CD4-positive, alpha-beta T cell treated with Interleukin-12 subunit alpha and Interleukin-12 subunit beta, for 1 hour (primary cell): ENCODE measurements at places on chromosomes 7 and 10.
A peak's percentile ranks its signal among the peaks of the same experiment; 100 is the strongest.

DNA sequence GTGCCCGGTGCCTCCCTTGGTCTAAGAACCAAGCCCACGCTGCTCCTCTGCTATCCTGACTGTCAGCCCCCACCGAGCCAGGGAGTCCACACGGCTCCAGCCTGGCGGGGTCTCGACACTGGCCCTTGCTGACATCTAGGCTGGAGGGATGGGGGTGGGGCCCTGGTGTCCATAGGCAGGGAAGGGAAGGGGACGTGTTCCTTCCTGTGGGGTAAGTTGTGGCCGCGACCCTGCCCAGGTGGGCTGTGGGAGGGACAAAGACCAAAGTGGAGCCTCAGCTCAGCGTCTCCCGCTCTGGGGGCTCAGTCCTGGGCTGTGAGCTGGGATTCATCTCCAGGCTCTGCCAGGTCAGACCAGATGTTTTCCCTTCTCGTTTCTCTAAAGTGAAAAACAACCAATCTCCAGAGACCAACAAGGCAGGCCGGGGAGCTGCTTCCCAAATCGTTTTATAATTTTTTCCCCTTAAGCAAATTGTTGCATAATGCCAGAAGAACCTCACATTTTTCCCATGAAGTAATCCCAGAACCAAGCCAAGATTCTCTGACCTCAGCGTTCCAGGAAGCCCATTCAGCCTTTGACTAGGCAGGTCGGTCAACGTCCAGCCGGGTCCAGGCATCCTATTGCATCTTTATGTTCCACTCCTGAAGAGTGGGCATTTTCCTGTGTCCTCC is 101.2 kb downstream of the RGS10 start:
- no peak for DNase-seq

GRCh38 chr7:84482476-84482875 is 287.9 kb upstream of the SEMA3A start:
- DNase-seq, result no peak

GRCh38 chr7:2724453-2725177 is 36.6 kb downstream of the AMZ1 start:
- no peak for DNase-seq

- DNase-seq, result no peak
These were observed 4.0 kb downstream of the CRYGN start for GRCh38 chr7:151435971-151436370.

DNA sequence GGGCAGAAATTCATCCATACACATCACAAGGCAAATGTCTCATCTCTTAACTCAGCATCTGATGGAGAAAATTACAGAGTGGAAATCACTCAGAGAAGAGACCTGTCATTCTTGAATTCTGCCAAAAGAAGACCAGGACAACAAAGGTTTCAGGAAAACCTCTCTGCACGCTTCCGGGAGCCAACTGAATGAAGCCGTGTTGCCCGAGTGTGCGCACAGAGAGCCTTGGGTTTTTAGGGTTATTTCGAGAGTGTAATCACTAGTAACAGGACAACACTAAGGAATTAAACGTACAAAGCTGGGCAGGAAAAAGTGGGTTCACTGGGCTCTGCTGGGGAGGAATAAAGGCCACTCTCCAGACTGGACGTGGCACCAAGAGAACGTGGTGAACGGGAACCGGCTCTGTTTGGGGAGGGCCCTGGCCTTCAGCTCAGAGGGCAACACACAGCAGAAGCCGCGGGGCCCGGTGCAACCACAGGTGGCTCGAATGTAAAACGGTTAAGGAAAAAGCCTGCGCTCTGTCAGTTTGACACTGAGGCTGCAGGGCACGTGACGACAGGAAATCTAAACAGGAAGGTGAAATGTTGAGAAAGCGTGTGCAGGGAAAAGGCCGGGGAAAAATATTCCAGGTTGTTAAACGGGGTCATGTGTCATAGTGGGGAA is 331.5 kb downstream of the DNAJB6 start:
- no peak for DNase-seq

- no peak for DNase-seq
These were observed 8.0 kb upstream of the CALU start for GRCh38 chr7:128731184-128731583.

DNA sequence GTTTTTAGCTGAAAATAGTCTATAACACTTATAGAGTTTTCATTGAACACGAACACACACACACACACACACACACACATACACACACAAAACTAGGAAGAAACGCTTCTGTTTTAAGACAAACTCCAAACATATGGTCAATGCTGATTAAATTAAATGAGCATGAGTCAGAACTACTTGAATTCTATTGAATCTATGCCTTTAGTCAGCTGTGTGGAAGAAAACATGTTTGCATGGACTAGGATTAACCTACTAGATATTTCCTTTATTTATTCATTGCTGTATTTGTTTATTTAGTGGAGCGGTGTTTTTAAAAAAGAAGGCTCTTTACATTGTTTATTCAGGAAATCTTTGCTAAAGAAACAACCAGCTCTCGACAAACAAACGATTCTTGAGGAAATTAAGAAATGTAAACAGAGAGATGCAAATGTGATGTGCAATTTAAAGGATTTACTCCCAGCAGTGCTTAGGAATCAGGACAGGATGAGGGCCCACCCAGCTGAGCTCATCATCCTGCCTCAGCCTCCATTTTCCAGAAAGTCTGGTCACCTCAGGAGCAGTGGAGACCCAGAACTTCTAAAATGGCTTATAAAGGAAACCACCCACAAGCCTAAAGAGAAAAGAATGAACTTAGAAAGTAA is 83.2 kb downstream of the PDE1C start:
- no peak for DNase-seq

GRCh38 chr7:136391371-136391770 is 414.2 kb upstream of the MTPN start:
- DNase-seq, result no peak

GRCh38 chr7:127091620-127092019 is 161.1 kb downstream of the GRM8 start:
- DNase-seq, result no peak

GRCh38 chr10:21057989-21058388 is 160.9 kb upstream of the NEBL start:
- DNase-seq, result no peak

GRCh38 chr7:85328456-85328998 is 141.7 kb upstream of the SEMA3D start:
- no peak for DNase-seq

DNA sequence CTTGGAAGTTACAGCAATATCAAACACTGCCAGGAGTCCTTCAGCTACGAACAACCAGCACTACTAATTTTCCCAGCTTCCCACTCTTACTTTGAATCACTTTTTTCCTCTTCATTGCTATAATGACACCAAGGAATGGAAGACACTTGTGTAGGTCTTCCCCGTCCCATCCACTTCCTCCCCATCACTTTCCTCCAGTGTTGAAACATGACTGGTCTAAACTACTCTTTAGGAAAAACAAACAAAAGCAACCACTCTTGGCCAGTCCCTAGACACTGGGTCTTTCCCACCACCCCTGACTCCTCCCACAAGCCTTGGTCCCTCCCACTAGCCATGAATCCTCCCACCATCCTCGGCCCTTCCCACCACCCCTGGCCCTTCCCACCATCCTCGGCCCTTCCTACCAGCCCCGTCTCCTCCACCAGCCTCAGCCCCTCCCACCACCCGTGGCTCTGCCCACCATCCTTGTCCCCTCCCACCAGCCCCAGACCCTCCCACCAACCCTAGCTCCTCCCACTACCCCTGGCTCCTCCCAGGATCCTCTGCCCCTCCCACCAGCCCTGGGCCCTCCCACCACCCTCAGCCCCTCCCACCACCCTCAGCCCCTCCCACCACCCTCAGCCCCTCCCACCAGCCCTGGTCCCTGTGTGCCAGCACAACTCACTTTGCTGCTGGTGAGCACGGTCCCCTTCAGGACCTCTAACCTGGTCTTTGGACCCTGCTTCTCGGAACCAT is 68.5 kb downstream of the CXCL12 start:
- peak; percentile 15 for DNase-seq

DNA sequence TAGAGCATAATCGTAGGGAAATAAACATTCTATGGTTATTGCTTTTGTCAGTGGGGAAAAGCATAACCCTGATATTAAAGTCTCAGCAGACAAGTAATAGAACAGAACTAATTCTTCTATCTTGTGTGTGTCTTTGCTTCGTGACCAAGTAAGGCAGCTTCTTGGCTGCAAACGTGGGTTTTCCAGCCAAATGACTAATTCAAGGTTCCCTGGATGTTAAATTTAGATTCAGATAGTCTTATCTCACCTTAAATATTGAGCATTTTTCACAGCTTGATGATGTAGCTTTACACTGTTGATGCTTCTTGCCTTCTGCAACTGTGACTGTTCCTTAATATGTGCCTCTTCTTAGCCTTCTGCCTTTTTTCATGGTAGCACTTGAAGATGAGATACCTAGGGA is 113.0 kb downstream of the EXOC4 start:
- DNase-seq, result no peak

GRCh38 chr7:21193895-21194294 is 234.0 kb upstream of the SP4 start:
- DNase-seq, result no peak

DNA sequence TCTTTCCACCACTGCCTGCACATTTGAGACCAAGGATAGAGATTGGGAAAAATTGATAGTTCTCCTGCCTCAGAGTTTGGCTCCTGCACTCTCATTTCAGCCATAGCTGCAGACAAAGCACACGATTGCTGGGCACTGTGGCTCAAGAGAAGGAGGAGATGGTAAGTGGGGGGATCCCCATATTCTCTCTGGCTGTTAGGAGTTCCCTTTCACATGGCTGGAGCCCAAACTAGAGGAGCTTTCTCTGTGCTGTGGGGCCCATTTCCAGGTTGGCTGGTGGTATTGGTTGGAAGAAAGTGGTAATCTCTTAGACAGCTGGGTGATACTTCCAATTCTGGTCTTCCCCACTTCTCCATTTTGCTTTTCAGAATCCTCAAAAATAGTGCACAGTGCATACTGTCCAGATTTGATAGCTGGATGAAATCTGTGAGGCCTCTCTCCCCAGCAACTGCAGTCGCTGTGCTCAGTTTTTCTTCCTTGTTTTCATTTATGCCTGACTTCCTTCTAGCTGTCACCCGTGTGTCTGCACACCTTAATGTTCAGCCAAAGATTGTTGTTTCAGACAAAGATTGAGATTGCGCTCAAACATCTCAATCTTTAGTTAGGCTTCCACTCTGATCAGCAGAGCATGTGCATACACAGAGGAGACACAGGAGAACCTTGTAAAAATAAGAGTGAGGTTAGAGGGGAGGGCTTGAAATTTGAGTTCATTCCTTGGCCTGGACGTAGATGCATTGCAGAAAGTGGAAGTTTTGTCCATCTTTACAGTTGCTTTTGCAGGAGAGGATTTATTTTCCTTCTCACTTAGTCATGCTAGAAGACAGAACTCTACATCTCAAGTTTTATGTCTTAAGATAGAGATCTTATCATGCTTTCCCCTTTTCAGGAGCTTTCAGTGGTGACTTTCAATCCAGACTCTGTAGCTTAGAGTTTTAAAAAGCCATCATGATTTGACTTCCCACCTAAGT is 28.6 kb downstream of the RABGEF1 start:
- no peak for DNase-seq

- DNase-seq, result no peak
These were observed 29.7 kb upstream of the GTF2I start for GRCh38 chr7:74627661-74628411.
